ENCODE measurements at places on chromosomes 1 and 21.

DNA sequence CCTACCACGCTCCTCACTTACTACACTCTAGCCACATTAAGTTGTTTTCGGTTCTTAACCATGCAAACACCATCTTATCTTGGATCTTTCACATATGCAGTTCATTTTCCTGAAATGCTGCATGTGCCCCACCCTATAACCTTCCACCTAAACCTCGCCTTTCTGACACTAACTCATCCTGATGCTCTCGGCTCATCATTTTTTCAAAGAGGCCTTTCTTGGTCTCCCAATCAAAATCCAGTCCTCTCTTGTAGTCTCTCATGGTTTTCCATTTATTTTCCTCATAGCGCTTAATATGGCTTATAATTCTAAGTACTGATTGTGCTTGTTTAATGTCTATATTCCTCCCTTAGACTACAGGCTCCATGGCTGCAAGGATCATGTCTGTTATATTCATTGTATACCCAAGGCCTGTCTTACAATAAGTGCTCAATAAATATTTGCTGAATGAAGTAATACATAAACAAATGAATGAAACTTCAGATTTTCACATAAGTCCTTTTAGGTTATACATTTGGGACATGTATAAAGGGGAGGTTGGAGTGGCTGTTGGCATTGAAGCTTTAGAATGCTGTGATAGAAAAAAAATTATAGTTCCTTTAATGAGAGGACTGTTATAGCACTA, 79.2 kb upstream of the CDC42BPA start:
- peak; percentile 38 for DNase-seq

DNA sequence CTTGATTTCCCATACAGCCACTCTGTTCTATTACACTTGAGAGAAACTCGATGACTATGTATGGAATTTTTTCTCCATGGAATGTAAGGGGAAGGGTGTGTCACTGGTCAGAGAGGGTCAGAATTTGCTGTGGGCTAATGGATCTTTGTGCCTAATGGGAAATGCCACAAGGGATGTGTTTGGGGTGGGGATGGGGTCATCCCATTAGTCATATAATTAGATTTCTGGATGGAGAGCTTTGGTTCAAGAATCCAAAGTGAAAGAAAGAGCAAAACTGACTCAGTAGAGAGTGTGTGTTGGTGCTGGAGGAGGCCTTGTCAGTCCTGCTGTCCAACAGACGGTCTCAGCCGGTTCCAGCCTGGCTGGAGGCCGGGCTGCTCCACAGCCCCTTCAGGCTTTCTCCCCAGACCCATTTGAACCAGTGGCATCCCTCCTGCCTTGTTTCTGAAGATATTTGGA, 86.4 kb downstream of the LAMC2 start:
- DNase-seq = no peak

DNA sequence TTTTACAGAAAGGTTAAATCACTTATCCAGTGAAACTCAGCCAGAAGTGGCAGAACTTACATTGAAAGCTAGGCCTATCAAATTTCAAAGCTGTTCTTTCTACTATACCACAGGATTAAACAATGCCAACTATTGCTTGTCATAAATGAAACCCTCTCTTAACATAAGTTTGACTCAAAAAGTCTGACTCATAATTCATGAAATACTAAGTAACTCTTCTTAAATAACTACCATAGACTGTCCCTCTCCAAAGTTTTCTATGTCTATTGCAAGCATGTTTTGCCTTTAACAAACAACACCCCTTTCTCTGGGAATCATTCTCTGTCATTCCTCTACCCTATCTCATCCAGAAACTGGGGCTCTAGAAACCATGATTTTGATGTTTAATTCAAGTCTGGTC, 109.5 kb upstream of the UBE2U start:
- no peak for DNase-seq

DNA sequence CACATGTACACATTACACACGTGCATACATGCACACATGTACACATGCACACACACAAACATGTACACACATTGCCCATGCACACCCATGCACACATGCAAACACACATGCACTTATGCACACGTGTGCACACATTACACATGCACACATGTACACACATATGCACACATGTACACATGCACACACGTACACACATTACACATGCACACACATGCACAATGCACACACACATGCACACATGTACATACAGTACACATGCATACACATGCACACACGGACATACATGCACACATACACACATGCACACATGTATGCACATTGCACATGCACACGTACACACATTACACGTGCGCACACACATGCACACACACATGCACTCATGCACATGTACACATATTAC, 95.3 kb upstream of the TTC34 start:
- no peak for DNase-seq

GRCh38 chr1:63414691-63415365, 47.4 kb downstream of the ALG6 start:
- DNase-seq = no peak

GRCh38 chr1:88043834-88044233, 640.2 kb upstream of the PKN2 start:
- DNase-seq = no peak

DNA sequence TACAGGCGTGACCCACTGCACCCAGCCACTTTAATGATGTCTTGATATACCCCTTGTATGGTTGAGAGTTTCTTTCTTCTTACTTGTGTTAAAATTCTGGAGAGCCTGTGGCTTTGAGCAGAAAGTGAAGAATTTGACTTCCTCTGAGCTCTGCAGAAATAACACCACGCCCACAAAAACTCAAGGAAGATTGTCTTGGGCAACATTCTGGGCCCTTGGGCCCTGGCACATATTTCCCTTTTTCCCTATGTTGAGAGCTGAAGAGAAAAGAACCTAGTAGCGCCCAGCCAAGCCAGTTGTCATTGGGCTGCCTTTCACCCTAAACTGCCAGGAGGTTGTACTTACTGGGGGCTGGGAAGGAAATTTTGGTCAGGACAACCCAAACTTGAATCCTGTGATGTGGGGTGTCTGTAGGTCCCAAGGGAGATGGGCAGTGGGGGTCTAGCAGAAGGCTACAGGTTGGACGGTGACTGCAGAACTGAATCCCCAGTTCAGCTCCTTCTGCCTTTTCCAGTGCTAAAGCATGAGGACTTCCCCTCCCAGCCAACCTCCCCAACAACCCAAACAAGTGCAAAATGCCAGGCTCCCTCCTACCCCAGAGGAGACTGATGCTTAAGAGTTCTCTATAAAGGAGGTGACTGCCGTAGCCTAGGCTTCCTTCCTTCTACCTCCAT, 11.7 kb upstream of the SNAPIN start:
- DNase-seq = no peak

GRCh38 chr1:40886318-40887011, 24.3 kb upstream of the CITED4 start:
- DNase-seq = no peak

Data from NCI-H774 (cell line).